BE2C (cell line): ENCODE measurements at places on chromosomes 5 and 9.

DNA sequence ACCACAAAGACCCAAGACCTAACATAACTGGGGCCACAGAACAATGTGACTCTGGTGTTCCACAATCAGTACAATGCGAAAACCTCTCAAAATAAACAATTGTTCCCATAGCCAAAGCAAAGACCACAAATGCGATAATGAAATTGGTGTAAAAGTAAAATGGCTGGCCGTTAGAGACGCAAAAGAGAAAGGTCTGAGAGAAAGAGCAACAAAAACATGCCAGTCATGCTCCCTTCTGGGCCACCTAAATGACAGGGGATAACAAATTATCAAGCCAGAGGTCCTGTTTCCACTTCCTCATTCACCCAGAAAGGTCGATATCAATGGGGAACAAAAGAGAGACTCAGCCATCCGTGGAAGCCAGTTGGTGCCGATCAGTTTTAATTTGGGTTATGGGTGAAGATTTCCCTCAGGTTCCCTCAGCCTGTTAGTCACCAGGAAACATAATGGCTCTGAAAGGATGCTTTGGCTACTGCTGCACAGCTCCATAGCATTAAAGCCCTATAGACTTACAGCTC, 9.2 kb upstream of the CFAP95 start:
- DNase-seq: no peak

- DNase-seq: peak; percentile 46
Observed at GRCh38 chr9:86637515-86637914, 283.3 kb upstream of the TUT7 start.

GRCh38 chr5:177997846-177998245, 1.8 kb upstream of the PROP1 start:
- no peak for DNase-seq

GRCh38 chr5:20832204-20833080, 844.4 kb upstream of the CDH18 start:
- no peak for DNase-seq

DNA sequence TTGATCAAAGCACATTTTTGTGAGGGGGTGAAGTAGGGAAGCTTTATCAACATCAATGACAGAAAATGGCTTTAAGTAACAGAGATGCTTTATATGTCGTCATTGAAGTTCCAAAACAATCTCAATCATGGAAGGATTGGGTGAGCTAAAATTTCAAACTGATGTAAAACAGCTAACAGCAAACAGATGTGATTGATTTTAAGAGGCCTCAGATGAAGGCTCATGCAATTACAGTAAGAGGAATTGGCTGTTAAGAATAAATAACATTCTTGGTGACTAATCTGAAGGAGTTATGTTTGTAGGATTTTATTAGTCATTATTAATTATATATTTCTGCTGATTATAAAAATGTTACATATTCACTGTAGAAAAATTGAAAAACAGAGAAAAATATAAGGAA, 63.5 kb upstream of the PUM3 start:
- DNase-seq: no peak

DNA sequence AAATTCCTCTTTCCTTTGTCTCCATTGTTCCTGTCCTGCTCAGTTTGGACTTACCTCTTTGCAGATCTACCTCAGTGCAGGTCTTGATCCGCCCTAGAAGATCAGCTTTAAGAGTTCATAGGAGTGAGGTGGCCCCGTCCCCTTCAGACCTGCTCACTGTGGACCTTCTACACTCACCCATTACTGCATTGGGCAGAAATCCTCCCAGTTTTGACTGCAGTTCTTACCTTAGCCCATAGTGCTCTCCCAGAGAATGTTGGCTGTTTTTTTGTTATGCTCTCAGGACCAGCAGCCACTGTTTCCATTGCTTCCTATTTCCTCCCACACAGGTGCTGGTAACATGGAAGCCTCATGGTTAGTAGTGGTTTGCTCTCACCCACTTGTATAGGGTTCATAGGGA, 63.3 kb downstream of the GALNT10 start:
- DNase-seq: no peak

DNA sequence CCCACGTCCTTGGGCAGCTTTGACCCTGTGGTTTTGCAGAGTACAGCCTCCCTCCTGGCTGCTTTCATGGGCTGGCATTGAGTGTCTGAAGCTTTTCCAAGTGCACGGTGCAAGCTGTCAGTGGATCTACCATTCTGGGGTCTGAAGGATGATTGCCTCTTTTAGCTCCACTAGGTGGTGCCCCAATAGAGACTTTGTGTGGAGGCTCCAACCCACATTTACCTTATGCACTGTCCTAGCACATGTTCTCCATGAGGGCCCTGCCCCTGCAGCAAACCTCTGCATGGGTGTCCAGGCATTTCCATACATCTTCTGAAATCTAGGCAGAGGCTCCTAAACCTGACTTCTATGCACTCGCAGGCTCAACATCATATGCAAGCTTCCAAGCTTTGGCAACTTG, 644.2 kb upstream of the CDH9 start:
- DNase-seq: peak; percentile 26

DNA sequence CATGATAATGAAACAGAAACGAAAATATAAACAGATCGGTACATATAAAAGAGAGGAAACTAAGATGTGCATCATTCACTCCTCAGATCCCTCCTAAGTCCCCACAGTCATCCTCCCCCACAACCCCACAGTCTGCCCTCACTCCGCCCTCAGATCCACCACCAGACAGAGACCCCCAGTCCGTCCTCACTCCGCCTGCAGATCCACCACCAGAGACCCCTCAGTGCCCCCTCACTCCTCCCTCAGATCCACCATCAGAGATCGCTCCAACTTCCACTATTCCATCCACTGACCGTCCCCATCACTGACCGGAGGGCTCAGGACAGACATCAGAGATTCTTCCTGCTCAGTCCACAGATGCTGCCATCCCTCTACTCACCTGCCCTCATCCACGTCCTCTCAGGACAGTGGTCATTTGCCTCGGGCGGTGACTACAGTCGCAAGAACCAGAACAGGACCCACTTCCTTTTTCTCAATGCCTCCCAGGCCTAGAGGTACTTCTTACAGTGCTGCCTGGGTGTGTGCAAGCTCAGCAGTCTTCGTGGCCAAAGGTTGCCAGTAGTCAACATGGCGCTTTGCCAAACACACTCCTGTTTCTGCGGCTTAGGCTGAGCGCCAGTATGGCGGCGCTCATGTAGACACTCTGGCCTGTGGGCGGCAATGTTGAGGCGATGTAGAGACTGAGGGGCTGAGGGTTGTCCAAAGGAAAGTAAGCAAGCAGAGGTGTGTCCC, 8.3 kb upstream of the SPATA31C1 start:
- peak; percentile 84 for DNase-seq

GRCh38 chr5:176410486-176411180, 5.7 kb downstream of the CLTB start:
- no peak for DNase-seq

GRCh38 chr9:75482566-75482965, 394.3 kb downstream of the OSTF1 start:
- DNase-seq: no peak

DNA sequence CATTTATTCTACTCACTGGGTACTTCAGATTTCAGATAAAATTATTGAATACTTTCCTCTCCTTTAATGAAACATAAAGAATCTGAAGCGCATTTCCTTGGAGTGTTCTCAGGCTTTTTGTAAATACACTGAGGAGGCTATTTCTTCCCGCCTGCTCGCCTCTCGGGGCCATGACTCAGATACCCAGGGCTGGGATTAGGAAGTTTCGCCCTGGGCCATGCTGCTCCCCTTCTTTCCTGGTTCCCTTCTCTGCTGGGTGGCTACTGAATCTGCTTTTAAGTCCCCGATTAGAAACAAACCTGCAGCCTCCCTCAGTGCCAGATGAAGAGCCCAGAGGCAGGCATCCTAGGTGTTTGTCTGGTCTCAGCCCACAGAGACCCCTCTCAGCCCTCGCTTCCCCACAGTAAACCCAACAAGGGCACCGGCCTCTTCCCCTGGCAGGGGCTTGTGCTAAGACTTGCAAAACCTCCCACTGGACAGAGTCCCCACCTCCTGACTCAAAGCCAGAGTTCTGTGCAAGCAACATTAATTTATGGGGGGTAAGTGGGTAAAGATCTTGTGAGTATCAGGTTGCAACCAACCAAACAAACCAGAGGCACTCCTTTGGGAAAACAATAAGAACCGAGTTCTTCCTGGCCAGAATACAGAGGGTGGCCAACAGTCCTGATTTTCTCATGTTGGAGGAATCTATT, 30.7 kb upstream of the IRX1 start:
- DNase-seq: no peak

DNA sequence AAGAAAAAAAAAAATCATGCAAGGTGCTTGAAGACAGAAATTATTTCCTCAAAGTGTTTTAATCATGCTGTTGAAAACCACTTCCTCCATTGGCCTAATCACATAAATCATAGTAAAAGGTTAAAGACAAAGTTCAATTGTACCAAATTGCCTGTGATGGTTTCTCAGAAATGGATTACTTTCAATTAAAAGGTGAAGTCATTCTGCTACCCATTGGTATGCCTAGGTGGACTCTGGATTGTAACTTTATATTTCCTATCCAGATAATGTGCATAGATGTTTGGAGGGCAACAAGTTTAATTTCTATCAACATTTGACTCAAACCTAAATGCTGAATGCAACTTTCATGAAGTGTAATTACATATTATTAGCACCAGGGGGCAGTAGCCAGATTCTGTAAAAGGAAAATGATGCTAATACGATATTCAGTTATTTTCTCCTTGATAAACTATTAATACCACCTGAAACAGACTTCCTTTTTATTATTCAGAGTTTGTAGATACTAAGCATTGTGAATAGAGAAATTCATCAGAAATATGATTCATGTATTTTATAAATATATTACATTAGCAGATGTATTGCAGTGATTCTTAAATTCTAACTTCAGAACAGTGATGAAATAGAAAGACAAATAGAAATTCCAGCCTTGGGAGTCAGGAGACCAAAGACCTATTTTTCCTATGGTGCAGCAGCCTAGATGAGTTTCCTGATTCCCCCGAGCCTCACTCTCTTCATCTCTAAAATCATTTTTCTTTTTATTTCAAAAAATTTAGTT, 148.2 kb downstream of the CAAP1 start:
- DNase-seq: no peak

GRCh38 chr5:128264564-128265360, 181.2 kb downstream of the SLC12A2 start:
- no peak for DNase-seq

DNA sequence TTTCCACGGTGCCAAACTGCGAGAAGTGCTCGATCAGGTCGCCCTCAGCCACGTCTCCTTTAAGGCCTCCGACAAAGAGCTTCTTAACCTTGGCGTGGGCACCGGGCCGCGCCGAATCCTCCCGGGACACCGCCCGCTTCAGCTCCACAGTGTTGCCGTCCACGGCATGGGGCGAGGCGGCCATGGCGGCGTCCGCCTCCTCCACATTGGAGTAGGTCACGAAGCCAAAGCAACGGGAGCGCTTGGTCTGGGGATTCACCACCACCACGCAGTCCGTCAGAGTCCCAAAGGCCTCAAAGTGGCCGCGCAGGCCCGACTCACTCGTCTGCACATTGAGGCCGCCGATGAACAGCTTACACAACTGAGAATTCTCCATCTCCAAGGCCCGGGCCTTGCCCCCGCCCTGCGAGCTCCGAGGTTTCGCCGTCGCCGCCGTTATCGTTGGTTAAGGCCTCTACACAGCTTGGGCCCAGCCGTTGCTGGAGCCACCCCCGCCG, 424 bp downstream of the HNRNPA0 start:
- DNase-seq: no peak

DNA sequence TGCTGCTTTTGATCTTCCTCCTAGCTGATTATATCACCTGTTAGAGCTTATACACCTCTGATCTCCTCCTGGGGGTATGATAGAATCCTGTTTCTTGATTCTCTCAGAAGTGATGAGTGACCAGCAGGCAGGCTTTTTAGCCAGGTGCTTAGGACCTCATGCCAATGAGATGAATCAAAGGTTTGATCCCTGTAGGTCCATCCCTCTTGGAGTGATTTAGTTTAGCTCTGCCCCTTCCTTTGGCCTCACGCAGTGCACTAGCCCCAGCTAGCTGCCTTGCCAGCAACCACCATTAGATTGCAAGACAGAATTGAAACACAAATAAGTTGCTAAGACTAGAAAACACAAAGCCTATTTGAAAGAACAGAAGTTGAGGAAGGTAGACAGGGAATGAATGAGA, 84.4 kb downstream of the ZSWIM6 start:
- no peak for DNase-seq

DNA sequence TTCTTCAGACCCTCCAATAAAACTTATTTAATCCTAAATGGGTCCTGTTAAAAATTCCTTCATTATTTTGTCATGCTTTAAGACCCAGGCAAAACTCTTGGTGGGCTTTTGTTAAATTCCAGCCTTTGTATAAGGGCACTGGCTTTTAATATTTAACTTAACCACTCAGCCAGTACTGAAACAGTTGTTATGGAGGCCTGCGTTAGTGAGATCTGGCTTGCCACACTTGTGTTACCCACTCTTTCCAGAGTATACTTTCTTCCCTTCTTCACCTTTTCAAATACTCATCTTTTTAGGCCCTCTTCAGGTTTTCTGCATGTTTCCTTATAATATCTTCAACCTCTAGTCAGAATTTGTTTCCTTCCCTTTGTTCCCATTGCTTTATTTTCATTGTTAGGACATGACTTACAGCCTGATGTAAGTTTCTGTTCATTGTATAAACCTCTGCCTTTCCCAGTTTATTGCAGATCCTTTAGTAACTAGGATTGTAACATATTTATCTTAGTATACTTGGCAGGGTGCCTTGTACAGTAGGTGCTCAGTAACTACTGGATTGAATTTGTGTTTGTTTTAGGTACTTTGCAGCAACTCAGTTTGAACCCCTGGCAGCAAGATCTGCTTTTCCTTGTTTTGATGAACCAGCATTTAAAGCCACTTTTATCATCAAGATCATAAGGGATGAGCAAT, 48.8 kb downstream of the LNPEP start:
- DNase-seq: no peak

GRCh38 chr9:36840898-36841536, 193.1 kb downstream of the PAX5 start:
- DNase-seq: no peak

DNA sequence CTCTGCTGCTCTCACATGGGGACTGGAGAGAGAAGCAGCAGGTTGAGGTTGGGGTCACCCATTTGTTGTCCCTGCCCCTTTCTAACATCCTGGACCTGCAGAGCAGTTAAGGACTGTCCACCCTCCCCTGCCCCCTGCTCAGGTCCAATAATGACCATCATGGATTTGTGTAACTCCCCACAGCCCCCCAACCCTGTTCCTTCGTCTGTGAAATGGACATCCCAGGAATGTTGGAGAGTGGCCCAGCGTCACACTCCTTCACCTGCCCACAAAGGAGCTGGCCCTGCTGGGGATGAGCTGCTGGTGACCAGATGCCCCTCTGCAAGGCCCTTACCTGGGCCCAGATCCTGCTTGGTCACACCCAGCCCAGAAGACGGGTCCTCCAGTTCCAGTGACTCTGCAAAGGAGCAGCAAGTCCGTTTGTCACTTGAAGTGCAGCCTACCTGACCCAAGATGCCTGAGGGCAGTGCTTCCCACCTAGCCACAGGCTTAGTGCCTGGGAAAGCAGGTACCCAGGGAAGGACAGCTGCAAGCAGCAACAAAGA, 10.4 kb downstream of the CD74 start:
- no peak for DNase-seq

GRCh38 chr5:168869615-168870227, 290.6 kb upstream of the PANK3 start:
- no peak for DNase-seq

- DNase-seq: no peak
Observed at GRCh38 chr9:128057724-128058409, 9.3 kb downstream of the NAIF1 start.

- no peak for DNase-seq
Observed at GRCh38 chr5:93777620-93778019, 36.2 kb upstream of the POU5F2 start.

GRCh38 chr5:138139781-138140090, 508 bp upstream of the NME5 start:
- no peak for DNase-seq
